ENCODE measurements at places on chromosomes 11 and 22.

GRCh38 chr11:126419801-126420697, 64.6 kb downstream of the ST3GAL4 start:
- DNase-seq = no peak

DNA sequence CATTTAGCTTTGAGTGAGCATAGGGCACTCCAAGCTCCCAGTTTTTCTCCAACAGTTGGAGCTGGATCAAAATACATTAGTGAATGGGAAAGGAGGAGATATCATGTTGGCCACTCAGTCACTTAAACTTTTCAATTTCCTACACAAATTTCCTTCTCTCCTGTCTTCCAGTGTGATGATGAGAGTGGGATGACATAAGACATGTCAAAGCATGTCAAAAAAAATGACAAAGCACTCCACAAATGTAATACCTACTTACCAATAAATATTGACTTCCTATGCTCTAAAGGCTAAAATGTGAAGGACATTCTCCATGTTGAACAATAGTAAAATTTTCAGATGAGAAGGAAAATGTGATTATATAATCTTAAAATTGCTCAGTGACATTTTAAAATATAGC, 1.5 kb upstream of the GRM5 start:
- no peak for DNase-seq

- no peak for DNase-seq
Measured at GRCh38 chr11:19337779-19338178, 97.0 kb upstream of the E2F8 start.

DNA sequence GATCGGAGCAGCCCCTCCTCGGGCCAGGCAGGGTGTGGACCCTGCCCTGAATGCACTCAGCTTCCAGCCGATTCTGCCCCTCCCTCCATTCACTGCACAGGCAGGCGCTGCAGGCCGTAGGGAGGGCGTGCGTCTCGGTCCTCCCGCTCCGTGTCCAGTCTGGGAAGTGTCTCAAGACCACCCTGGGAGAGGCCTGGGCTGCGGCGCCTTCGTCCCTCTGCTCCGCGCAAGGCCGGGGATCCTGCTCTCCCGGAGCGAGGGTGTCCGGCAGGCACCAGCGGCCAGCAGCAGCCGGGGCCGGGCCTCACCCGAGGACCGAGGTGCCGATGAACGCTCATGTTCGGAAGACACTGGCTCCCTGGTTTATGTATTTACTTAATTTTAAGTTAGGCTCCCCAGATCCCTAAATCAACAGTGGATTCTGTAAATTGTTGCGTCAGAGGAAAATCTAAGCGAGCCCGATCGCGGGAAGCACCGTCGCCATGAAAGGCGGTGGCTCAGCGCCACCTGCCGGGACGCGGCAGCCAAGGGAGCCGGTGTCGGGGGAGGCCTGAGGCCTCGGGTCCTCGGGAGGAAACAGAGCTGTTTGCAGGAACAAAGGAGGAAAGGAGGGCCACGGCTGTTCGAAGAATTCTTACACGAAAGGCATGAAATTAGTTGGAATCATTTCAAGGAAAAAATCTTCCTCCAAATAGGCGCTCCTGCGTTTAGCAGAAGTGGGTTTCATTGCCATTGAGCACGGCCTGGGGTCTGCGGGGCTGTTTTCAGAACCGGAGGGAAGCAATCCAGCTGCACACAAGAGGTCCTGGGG, 195.3 kb downstream of the BRD1 start:
- DNase-seq = no peak

DNA sequence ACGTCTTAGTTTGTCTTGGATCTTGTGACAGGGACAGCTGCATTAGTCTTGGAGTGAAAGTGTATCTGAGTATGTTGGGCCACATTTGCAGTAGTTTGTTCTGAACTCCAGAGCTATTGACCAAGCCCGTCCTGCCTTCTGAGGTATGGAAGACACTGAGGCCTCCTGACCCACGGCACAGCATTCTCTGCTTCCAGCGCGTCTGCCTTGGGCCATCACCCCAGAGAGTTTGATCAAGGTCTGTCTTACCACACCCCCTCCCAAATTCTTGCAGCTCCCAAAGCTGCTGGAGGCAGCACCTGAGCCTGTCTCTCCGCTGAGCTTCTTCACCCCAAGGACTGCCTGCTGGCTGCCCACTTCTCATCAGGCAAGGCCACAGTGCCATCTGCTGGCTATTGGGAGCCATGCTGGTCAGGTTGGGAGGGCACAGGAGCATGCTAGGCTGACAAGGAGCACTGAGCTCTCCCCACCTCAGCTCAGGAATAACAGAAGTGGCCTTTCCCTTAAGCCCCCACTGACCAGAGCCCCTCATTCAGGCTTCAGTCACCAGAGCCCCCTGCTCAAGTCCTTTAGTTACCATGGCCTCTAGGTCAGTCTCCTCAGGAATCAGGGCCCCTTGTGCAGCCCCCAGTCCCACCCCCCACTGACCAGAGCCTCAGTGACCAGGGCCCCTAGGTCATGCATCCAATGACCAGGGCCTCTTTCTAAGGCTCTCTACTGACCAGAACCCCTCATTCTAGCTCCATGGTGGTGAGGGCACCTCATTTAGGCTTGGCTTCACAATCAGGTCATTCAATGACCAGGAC, 27.2 kb upstream of the SMPD1 start:
- DNase-seq = peak; percentile 59

DNA sequence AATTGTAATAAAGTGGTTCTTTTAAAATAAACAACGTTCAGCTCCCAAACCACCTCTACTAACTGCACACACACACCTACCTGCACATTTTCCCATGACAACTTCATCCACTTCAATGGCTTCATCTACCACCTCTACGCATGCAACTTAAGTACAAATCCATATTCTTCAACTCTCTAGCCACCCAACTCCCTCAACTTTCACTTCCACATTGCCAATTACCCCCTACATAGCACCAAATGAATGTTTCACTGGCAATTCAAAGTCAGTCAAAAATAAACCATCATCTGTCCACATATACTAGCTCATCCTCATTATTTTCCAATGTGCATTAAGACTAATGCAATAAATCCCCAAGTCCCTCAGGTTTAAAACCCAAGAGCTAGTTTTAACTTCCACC, 50.7 kb upstream of the ARHGAP32 start:
- DNase-seq = no peak

DNA sequence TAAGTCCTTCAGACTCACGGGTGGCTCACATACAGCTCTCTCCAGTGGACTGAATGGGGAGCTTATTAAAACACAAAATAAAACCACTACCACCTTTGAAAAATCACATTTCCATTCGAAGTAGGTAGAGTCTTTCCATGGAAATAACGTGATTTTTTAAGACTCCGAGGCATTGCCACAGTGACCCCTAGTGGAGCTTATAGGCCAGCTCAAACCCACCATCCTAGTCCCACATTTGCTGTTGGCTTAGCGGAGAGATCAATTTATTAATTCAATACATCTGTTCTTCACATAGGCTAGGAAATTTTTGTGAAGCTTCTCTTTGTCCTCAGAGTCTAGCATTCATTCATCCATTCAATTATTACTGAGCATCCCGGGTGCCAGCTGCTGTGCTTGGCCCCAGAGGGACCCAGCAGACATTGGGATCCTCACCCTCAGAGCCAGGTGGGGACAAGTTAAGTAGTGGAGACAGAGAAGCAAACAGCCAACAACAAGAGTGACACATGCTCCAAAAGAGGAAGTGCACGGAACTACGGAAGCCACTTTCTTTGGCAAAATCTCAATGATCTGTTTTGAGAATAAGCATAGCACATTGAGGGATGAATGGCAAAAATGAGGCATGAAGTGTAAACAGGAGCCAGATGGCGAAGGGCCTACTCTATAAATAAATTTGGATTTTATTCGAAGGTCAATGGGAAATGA, 10.2 kb upstream of the P4HA3 start:
- peak; percentile 14 for DNase-seq

DNA sequence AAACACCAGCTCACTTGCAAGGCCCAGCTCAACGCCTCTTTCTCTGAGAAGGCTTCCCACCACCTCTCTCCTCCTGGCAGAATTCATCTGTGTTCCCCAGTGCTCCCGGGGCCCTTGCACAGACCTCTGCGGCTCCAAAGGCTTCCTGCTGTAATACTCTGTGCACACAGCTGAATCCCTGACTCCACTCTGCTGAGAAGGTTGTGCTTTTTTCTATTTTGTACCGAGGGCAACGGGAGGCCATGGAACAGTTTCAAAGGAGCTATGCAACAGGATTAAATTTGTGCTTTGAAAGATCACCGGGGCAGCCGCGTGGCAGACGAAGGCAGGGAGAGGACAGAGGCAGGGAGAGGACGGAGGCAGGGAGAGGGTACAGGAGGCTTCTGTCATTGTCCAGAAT, 49.2 kb upstream of the SYT7 start:
- no peak for DNase-seq

GRCh38 chr22:43990044-43990443, 34.1 kb upstream of the PARVB start:
- no peak for DNase-seq

DNA sequence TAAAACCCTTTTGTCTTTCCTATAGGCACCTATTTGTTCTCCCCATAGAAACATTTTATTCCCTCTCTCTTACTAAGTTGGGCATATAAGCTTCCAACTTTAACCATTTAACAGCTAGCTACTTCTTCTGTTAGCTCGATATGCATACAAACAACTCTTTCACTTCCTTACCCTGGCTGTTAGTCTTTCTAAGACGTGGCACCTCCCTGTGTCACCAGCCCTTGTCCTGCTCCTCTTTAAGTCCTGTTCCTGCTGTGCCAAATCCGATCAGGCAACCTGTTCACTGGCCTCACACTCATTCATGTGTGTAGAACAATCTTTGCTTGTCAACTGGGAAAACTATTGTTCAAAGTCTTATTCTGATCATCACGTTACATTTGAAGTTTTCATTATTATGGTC, 1376.1 kb upstream of the TENM4 start:
- no peak for DNase-seq

DNA sequence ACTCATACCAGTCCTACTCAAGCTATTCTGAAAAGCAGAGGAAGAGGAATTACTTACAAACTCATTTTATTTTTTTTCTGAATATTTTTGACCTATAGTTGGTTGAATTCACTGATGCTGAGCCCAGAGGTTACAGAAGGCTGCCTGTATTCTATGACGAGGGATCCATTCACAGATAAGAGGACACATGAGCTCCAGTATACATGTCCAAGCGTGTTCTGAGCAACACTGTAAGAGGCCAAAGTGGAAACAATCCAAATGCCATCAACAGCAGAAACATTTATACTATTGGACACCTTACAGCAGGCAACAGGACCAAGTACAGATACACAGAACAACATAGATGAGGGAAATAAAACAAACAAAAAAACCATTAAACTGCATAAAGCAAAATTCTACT, 10.3 kb downstream of the KDM4E start:
- DNase-seq = no peak

DNA sequence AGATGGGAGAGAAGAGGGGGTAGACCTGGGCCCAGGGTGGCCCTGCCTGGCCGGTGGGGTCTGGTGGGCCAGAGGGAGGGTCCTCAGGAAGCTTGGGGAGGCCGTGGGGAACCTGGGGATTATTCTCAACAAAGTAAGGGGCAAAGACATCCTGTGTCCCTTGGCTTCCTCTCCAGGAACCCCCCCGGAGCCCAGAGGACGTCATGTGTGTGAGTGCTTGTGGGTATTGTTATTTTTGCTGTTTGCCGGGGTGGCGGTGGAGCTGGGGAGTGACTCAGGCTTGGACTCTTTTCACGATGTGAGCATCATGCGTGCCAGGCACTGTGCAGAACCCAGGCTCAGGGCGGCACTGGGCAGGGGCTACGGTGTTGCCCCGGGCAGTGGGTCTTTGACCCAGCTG, 982 bp upstream of the SHANK3 start:
- no peak for DNase-seq

- DNase-seq = no peak
Measured at GRCh38 chr11:120294096-120294495, 31.0 kb upstream of the TLCD5 start.

- DNase-seq = no peak
Measured at GRCh38 chr11:63877658-63878241, 38.8 kb downstream of the MARK2 start.

DNA sequence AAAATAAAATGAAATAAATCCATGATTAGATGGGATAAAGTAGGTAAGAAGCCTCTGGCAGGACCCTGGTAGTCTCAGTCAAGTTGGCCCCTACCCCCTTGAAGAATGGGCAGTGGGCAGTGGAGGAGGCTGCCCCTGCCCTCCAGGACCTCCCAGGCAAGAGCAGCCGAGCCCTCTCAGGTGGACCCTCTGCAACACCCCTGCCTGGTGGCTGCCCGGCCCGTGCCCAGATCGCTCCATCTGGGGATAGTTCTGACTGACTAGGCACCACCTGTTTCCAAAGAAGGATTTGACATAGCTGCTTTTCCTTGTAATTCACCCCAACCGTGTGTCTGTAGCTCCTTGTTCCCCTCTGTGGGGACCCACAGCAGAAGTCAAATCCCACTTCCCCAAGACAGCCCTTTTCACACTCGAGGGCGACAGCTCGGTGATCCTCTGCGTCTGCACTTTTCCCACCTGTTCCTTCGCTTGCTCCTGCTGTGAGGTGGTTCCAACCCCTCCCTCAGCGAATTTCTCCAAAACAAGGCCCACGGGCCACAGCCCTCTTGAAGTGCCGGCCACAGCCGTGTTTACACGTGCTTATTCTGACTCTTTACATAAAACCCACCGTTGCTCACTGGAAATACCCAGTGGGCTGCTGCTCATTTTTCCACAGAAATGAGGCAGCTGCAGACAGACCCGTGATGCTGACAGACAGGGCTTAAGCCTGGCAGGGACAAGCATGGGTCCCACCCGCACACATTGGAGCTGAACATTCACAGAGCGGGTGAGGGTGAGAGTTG, 5.5 kb upstream of the TMPRSS13 start:
- DNase-seq = no peak

GRCh38 chr11:124109377-124109776, 5.9 kb upstream of the VWA5A start:
- DNase-seq = no peak

GRCh38 chr11:3006505-3007260, 14.6 kb upstream of the NAP1L4 start:
- no peak for DNase-seq

DNA sequence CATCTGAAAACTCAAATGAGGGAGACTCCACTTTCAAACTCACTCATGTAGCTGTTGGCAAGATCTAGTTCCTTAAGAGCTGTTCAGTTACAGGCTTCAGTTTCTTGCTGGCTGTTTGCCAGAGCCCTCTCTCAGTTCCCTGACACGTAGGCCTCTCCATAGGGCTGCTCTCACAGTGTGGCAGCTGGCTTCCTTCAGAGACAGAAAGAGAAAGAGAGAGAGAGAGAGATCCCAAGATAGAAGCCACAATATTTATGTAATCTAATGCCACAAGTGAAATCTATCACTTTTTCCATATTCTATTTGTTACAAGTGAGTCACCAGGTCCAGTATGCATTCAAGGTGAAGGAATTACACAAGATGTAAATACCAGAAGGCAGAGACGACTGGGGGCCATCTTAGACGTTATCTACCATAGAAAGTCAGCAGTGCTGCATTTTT, 168.8 kb downstream of the RCN1 start:
- no peak for DNase-seq

GRCh38 chr11:77287136-77287535, 14.3 kb downstream of the GDPD4 start:
- no peak for DNase-seq
